Bronchus fibroblast of lung (primary cell): ENCODE measurements at places on chromosomes 7 and 10. TPM values are rescaled to one million over a fixed set of nuclear protein-coding genes. Genes with fewer than 3 reads are reported as not detected.

Gene NACAD
- 3.6 and 4.2 TPM in 2 replicates for total RNA-seq

Gene TRIM73
- 0.34 and 0.45 TPM in 2 replicates for total RNA-seq

Gene AEBP1
- 31.1 and 37.2 TPM in 2 replicates for total RNA-seq

Gene CCL26
- total RNA-seq, result 1.7 and 1.9 TPM in 2 replicates

Gene CFAP58
- total RNA-seq, result 0.15 and 0.17 TPM in 2 replicates

Gene ANKRD7
- 0.67 and 0.89 TPM in 2 replicates for total RNA-seq

Gene ZMIZ2
- 16.0 and 21.3 TPM in 2 replicates for total RNA-seq

Gene OR2A7
- 0.15 and 0.84 TPM in 2 replicates for total RNA-seq

Gene TSPAN33
- 0.30 and 0.67 TPM in 2 replicates for total RNA-seq

Gene TEX47
- total RNA-seq, result not detected in 2 replicates

Gene AKR1D1
- total RNA-seq, result not detected in 2 replicates

Gene RNF133
- not detected in 2 replicates for total RNA-seq

Gene SUV39H2
- 17.5 and 18.2 TPM in 2 replicates for total RNA-seq

Gene PRPS1L1
- not detected in 2 replicates for total RNA-seq

Gene NXPH1
- not detected in 2 replicates for total RNA-seq

Gene FEZF1
- total RNA-seq, result not detected in 2 replicates

Gene NPSR1
- not detected in 2 replicates for total RNA-seq

Gene SMIM30
- 71.8 and 73.6 TPM in 2 replicates for total RNA-seq

Gene TFPI2
- total RNA-seq, result 4.6 and 5.0 TPM in 2 replicates

Gene GPR85
- 4.6 and 5.2 TPM in 2 replicates for total RNA-seq

Gene AGAP6
- total RNA-seq, result 2.9 and 3.0 TPM in 2 replicates

Gene ACTL6B
- total RNA-seq, result not detected in 2 replicates

Gene UPK3B
- total RNA-seq, result not detected in 2 replicates

Gene SLC26A3
- total RNA-seq, result not detected in 2 replicates

Gene ACSM6
- total RNA-seq, result not detected in 2 replicates

Gene COL17A1
- under 0.01 and 0.15 TPM in 2 replicates for total RNA-seq

Gene SLC29A4
- 4.2 and 5.2 TPM in 2 replicates for total RNA-seq

Gene GARIN1A
- total RNA-seq, result 0.34 and 0.45 TPM in 2 replicates

Gene VPS37D
- total RNA-seq, result 0.89 and 1.8 TPM in 2 replicates

Gene PLXDC2
- total RNA-seq, result 3.9 and 4.9 TPM in 2 replicates

Gene STAM
- 14.6 and 15.5 TPM in 2 replicates for total RNA-seq

Gene RTKN2
- total RNA-seq, result 0.89 and 2.0 TPM in 2 replicates
